PC-3 (cell line): ENCODE measurements at places on chromosomes 2 and 18. TPM values are rescaled to one million over a fixed set of nuclear protein-coding genes. Genes with fewer than 3 reads are reported as not detected.
A peak's percentile ranks its signal among the peaks of the same experiment; 100 is the strongest.

GRCh38 chr18:63997606-63998005 is 27.7 kb downstream of the SERPINB8 start:
- DNase-seq: no peak

DNA sequence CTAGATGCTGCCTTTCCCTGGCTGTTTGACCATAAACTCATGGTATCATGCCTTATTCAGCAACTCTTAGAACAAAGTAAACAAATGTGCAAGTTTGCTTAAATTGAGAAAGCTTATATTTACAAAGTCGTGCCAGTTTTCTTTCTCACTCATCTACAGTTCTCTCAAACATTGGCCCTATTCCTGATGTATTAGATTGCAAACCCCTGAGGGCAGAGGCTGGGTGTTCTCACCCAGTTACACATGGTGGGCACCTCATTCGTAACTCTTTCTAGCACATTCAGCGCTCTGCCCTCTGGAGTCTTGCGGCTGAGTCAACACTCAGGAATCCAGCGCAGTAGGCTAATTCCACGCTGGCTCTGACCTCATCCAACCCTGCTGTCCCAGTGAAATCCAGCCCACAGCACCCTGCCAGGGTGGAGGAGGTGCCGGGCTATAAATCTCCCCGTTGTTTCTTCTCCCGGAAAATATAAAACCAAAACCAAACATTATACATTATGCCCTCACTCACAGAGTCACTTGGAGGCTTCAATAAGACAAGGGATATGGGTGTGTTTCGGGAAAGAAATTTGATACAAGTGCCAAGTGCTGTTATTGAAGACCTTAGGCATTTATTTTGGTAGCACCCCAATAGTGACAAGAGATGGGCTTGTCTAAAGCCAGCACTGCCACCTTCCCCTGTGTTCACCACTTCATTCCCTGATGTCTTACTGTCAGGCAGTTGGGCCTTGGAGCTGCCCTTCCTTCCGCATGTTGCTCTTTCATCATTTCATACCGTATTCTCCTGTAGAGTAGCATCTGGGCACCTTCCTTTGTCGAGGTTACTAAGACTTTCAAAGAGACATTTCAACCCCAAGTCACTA is 287.4 kb downstream of the PRKCE start:
- peak; percentile 99 for DNase-seq

The SH3BP4 gene
- 35.2 and 47.3 TPM in 2 replicates for total RNA-seq

GRCh38 chr18:48955830-48956261 is 5.1 kb upstream of the SMAD7 start:
- DNase-seq: no peak

The GPBAR1 gene
- total RNA-seq: 0.18 TPM in 1 of 2 replicates, not detected in the other

The SIX2 gene
- 26.8 and 27.9 TPM in 2 replicates for total RNA-seq

DNA sequence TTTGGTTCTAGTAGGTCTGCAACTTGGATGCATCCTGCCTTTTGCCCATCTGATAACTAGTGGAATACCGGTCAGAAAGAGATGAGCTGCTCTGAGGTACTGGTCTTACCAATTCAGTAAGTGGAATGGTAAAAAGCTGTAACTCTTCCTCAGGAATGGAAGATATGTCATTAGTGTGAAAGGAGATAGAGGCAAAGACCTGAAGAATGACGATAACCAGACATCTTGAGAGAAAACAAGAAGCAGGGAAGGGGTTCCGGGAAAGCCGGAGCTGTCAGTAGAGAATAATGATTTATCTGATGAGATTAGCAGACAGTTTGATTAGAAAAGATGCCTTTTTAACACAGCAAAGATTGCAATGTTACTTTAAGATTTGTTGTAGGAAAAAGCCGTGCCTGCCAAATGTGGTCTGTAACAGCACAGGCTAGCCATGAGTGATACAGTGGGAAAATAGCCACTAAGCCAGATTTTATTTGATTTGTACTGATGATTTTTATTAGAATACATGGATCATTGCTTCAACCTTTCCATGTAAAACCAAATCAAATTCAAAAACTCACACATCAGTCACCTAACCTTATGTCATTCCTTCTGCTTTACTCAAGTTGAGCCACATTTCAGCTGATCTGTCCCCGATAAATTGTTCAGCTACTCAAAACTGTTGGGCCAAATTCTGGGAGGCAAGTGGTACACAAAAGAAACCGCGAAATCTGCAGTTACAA is 110.0 kb downstream of the TCF4 start:
- no peak for DNase-seq

The CAVIN2 gene
- total RNA-seq: 0.07 TPM in 1 of 2 replicates, not detected in the other

- DNase-seq: no peak
Observed at GRCh38 chr18:27959101-27959500, 217.8 kb downstream of the CDH2 start.

The ABCG5 gene
- total RNA-seq: not detected in 2 replicates

DNA sequence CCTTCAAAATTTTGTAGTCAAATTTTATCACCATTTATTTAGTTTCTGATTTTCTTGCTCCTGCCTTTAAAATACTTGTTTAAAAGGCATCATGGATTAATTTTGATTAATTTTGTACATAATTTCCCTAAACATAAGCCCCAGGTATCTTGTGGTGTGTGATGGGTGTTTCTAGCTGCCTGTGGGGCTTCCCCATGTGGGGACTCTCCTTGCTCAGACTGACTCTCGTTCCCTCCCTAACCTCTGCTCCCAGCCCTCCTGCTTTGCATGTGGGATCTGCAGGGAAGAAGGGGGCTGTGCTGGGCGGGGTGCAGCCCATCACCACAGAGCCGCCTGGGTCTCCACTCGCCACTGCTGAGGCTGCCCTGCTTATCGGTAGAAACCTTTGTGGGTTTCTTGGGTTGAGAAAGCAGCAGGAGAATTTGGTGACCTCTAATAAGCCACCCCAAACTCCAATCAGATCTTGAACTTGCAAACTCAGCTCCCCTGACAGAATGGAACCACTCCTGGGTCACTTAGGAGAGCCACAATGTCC is 72.5 kb downstream of the MRPS9 start:
- DNase-seq: no peak

The KCNG2 gene
- not detected in 2 replicates for total RNA-seq

DNA sequence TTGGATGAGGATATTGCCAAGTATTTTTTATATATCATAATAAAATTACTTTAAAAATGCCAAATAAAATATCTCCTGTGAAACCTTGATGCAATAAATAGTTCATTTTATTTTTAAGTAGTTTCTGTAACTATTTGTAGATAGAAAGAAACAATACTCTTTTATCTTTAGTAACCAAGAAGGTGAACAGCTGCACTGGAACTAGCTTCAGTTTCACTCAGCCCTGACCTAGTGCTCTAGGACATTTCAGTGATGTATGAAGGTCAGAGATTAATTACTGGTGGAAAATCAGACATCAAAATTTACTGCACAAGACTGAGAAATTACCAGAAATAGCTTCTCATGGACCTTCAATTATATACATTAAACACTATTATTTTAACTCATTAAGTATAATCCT is 1305.0 kb downstream of the CNTNAP5 start:
- no peak for DNase-seq

The ADD2 gene
- total RNA-seq: 4.4 and 16.0 TPM in 2 replicates

- peak; percentile 53 for DNase-seq
Observed at GRCh38 chr18:36451454-36452251, 154.1 kb downstream of the FHOD3 start.

The DUSP11 gene
- 17.5 and 30.4 TPM in 2 replicates for total RNA-seq

- no peak for DNase-seq
Observed at GRCh38 chr2:231359441-231359840, 36.1 kb upstream of the B3GNT7 start.

DNA sequence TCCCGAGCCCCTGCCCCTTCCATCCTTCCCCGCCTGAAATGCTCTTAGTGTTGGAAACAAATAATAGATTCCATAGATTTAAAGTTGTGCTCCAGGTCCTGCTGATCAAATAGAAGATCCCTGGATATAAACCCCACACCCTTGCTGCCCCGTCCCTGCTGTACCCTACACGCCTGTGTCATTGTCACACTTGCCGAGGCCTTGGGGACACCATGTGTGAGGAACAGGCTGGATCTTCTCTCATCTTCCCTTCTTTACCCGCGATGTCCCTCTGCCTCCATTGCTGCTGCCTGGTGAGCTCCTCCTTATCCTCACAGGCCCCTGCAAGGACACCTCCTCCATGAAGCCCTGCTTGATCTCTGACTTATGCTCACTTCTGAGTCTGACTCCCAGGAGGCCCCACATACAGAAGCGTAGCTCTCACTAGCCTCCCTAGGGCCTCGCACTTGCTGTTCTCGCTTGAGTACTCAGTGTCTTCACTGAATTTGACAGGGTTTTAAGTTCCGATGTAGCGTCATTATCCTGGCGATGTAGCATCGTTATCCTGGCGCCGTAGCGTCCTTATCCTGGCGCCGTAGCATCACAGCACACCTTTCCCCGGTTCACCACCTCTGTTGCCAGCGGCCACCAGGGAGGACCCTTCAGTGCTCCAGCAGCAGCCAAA is 221.9 kb downstream of the NDUFA10 start:
- DNase-seq: no peak

The ACVR1C gene
- 0.17 and 0.40 TPM in 2 replicates for total RNA-seq
